Activated CD4-positive, alpha-beta T cell treated with anti-CD3 and anti-CD28 coated beads for 4 hours (primary cell): ENCODE measurements at places on chromosomes 3 and 15.

GRCh38 chr3:32180141-32180784 is 58.2 kb upstream of the CMTM8 start:
- no peak for DNase-seq

- DNase-seq: peak; percentile 17
Measured at GRCh38 chr3:187935623-187936156, 190.4 kb upstream of the BCL6 start.

DNA sequence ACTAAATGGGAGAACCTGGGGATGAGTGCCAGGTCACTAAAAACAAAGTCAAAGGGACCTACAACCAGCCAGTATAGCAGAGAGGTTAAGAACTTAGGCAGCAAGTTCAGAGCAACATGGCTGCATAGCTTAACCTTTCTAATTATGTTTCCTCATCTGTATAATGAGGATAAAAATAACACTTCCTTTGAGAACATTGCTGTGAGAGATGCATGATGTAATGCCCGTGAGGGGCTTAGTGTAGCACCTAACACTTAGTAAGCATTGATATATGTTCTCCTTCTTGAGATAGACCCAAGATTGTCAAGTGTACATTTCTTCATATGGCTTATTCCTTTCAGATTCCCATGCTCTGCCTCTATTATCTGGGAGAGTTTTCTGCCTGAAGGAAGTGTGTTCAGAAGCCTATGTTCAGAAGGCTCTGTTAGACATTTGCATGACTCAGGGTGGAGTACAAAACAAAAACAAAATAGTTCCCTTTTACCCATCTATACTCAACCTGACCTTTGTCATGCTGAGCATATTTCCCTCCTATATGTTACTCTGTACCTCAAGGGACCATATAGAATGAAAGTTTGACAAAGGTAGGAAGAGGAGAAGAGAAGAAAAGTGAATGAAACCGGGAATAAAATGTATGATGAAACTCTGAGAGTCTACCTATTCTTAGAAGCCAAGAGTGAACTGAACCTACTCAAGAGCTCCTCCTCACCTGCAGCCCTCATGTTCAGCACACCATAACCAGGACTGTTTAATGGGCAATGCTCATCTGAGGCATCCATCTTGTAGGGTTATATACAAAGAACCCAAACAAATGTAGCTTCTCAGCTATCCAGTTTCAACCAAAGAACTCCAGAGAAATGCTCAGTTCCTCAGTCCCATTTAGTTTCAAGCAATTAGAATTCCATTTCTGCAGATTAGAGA is 70.7 kb upstream of the KCNMB2 start:
- no peak for DNase-seq

DNA sequence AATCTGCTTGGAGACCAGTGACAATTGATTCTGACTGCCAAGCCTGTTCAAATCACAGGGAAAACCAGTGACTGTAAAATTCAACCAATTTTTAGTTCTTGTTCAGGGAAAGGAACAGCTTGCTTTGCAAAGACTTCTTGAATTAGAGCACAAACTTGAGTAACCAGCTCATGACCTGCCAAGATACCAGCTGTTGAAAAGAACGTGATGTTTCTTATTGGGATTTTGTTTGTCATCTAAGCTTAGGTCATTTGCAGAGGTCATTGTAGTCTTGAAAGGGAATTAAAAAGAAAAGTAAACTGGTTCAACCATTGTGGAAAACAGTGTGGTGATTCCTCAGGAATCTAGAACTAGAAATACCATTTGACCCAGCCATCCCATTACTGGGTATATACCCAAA is 428.2 kb downstream of the GRM7 start:
- no peak for DNase-seq

DNA sequence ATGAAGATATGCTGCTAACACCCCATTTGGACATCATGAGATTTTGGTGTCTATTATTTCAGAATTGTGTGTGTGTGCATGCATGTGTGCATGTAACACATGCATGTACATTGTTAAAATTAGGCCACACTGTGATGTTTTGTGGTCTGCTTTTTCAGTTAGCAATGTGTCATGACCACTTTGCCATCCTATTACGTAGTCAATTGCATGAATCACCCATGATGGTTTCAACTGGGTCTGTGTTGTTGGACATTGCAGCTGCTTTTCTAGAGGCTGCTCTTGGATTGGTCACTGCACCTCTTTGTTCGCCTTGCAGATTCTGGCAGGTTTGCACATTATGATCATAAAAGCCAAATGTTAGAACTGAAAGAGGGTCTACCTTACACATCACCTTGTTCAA is 101.0 kb upstream of the THBS1 start:
- no peak for DNase-seq

DNA sequence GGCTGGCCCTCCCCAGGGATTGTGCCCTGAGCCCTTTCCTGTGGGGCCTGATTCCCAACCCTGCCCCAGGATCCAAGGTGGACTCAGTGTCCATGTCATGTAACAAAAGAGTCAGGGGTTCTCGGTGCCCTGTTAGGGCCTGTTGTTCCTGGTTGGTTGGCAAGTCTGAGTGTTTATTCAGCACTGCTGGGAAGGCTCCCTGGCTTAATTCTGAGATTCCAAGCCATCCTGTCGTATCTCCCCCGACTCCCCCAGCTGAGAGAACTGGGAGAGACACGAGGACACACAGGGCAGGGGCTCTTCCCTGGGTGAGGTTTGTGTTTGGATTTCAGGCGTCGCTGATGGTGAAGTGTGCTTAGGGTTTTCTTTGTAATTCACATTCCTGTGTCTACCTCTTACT is 78.3 kb downstream of the EEFSEC start:
- no peak for DNase-seq

DNA sequence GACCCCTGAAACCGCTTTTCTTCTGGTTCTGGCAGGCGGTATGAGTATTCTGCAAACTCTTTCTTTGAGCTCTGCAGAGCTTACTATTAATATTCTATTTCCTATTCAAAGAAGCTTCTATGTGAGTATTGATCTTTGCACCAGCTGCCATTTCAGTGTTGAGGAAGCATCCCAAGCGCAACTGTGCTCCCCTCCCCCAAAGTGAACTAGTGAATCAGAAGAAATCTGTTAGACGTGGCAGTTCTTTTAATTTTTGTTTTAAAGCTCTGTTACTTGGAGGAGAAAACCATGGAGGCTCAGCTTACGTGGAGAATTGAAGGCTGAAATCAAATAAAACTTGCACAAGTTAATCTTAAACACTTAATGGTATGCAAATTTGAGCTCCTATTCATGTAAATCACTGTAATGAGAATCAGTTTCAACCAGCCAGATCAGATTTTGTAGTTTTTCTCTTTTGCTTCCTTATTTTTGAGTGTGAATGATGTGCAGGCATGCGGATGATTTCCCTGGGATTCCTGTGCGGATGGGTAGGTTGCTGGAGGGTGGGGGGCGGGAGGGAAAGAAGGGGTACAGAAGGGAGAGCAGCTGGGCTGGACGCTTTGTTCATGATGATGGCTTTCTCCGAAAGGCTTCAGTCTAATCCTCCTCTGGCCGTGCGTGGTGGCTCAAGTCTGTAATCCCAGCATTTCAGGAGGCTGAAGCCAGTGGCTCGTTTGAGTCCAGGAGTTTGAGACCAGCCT is 16.1 kb upstream of the AGBL1 start:
- no peak for DNase-seq

GRCh38 chr3:146169891-146170290 is 8.9 kb upstream of the PLOD2 start:
- no peak for DNase-seq
